Cardiac muscle cell (in vitro differentiated cells and primary cell): ENCODE measurements at places on chromosomes 6 and 20.

DNA sequence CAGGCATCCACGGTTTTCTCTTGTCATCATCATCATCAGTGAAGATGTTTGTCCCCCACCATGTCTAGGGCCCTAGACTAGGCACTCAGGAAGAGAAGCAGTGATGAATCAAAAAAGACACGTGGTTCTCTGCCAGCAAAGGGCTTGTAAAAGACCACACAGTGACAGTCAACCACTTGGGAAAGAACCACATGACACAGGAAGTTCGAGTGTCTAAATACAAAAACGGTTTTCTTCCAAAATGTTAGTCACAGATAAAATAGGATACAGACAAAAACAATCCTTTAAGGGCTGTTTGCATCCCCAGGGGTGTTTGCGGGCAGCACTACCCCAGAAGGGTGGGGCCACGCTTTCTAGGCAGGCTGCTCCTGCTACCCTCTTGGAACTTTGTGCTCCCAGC, 356.8 kb upstream of the AGPAT4 start:
- DNase-seq: no peak

DNA sequence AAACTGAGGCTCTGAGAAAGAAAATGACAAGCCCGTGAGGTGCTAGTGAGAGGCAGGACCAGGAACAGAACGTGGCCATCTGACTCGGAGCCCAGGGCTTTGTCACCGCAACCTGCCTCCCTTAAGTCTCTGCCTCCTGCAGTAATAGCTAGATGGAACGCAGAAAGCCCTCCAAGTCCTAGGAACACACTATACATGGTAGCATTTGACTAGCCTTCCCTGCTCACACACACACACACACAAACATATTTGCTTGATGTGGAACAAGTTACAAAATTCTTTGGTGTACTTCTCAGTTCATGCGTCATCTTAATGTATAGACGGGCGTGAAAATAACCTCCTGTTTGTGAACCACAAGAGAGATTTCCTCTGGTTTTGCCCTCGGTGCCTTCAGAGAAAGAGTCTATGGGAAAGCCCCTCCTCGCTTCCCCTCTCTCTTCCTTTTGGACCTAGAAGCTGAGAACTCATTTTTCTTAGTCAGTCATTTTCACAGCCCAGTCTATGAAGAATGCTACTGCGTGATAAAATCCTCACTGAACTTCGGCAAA, 38.8 kb downstream of the C6orf52 start:
- DNase-seq: no peak

DNA sequence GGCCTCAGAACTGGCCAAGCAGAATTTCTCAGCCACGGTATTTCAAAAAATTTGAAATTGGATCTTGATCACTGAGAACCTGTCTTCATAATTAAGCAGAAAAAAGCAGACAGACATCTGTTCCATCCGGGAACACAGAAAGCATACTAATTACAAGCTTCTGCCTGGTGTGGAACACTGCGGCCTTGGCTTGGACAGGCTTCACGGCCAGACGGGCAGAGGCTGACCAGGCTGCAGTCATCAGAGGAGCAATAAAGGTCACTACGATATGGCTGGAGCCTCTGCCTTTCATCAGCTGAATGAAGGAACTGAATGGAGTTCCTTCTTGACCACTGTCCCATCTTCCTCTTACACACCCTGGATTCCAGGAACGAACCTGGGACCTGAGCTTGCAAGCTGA, 3.9 kb upstream of the NRSN1 start:
- no peak for DNase-seq

- no peak for DNase-seq
Measured at GRCh38 chr6:168188369-168189199, 109.6 kb upstream of the FRMD1 start.

GRCh38 chr20:11958855-11959254, 41.2 kb downstream of the BTBD3 start:
- DNase-seq: no peak

DNA sequence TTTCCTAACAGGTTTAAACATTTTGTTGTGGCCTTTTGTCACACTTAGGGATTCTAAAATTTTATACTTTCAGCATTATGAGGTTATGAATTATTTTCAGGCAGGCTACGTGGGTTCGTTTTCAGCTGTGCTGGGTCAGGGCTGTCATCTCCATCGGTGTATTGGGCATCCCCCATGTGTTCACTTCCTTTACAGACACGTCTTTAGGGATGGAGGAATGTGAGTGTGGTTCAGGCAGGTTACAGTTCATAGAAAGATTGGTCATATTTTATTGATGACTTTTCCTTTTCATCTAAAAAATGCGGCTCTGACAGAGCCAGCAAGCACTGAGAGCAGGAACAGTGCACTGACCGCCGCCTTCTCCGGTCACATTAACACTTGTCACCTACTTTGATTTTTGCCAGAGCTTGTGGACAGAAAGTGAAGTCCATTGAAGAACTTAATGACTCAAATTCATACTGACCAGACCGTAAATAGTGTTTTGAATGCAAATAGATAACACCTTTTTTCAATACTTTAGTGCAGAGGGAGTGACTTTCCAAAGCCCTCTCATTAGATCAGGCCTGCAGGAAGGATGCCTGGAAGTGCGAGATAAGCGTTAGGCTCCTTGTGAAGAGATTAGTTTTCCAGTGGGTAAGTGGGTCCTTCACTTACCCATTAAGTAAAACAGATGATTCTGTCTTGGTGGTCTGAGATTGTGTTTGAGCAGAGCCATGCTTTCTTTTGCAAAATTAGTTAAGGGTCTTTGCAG, 113.1 kb downstream of the TIAM2 start:
- no peak for DNase-seq

- peak; percentile 31 for DNase-seq
Measured at GRCh38 chr20:40442181-40442963, 246.7 kb downstream of the MAFB start.

- no peak for DNase-seq
Measured at GRCh38 chr6:166747644-166748595, 120.9 kb upstream of the RPS6KA2 start.

DNA sequence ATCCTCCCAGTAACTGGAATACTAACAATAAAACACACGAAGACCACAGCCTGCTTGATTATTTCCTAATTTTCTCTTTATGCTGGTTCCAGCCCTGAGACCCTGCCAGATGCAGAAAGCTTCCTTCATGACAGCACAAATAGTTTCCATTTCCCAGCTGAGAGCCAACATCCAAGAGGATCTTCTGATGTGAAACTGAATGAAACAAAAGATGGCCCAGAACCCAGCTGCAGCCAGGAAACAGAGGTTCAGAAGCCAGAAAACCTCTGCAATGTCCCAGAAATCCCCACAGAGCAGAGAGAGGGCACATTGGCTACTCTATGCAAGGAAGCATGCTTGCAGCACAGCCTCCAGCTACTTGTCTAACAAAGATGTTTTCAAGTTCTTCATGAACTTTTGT, 61.8 kb upstream of the PLEKHG1 start:
- no peak for DNase-seq
